Stimulated activated CD4-positive, alpha-beta T cell treated with anti-CD3 and anti-CD28 coated beads, Interleukin-4, amount 100 ng/mL, for 4 hours (primary cell): ENCODE measurements at places on chromosomes 3 and 15.

DNA sequence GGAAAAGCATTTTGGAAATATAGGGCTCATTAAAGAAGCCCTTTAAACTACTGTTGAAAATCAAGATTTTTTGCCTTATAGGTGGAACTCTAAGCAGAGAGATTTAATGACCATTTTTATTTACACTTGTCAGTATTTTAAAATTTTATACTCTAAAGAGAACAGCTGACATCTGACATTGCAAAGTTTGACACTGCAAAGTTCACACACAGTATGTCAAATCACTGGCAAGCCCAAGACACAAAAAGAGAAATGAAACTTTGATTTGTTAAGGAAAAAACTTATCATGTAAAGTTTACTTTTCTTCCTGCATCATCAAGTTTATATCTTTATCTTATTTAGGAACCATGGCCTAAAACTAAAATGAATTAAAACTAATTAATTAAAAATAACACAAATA is 40.2 kb downstream of the DPH6 start:
- no peak for DNase-seq

DNA sequence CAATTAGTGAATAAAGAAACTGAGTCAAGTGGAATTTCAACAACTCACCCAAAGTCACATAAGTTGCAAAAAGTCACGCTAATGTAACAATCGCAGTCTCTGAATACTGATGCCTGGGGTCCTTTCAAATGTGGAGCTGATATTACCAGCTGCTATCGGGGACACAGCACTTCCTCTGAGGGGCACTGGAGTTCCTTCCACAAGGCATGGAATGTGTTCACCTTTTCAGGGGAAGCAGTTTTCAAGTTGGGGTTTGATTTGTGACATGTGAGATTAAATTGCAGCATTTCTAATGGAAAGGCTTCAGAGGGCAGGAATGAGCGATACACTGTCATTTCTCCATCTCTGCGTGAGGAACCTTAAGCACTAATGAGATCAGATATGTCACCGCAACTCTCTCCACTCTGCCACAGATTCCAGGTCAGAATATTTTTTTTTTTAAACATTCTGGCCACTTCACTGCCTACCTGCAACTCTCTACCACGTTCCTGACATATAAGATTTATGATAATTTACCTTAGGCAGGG is 807.2 kb upstream of the CFAP20DC start:
- no peak for DNase-seq

DNA sequence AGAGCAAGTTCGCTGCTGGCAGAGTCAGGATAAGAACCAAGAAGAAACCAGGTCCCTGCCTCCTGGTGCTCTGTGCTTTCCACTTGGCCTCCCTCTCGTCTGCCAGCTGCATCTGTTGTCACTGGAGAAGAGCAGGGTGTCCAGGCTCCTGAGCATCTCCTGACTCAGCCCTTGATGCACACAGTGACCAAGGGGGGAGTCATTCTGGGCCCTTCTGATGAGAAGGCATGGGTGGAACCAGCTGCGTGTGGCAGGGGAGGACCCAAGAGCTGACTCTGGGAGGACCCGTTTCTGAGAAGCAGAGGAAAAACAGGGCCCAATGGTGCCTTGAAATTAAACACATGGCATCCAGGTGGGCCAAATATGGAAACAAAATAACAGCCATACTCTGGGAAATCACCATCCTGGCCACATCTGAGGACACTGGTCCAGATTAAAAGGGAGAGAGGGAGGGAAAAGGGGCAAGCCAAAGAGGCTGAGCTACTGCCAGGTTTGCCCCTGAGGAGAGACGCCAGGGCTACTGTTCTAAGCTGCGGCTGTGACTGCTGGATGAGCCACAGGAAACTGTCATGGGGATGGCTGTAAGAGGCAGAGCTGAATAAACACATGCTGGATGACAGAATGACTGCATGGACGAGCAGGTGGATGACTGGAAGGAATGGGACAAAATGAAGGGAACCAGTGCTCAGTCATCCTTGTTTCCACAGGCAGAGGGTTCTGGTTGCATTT is 58.1 kb upstream of the CA12 start:
- no peak for DNase-seq

DNA sequence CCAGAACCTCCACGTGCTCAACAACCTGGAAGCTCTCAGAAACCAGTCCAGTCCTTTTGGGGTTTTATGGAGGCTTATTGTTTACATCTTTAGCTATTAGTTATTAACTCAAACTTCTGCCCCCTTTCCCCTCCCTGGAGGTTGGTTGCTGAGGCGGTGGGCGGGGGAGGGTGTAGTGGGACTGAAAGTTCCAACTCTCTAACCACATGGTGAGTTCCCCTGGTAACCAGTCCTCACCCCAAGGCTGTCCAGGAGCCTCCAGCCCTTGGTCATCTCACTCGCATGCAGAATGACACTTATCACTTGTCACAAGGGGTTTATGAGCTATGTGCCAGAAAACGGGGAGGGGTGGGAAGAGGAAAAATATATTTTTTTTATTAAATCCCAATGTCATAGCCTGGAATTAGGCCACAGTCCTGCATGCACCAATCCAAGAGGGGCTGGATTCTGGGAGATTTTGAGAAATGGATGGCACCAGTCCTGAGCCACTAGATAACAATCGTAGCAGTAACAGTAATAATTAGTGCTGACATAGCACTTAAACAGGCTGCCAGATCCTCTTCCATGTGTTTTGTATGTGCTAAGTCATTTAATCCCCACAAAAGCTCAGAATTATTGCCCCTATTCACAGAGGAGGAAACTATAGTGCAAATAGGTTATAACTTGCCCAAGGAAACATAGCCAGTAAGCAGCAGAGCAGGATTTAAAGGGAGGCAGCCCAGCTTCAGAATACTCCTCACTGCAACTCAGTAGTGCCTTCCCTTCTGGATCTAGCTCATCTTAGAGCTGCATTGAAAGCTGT is 85.7 kb downstream of the CRYGS start:
- DNase-seq, result no peak

- DNase-seq, result no peak
Observed at GRCh38 chr15:26893351-26894065, 26.6 kb downstream of the GABRA5 start.

- DNase-seq, result no peak
Observed at GRCh38 chr15:52005748-52006701, 13.0 kb upstream of the MAPK6 start.

DNA sequence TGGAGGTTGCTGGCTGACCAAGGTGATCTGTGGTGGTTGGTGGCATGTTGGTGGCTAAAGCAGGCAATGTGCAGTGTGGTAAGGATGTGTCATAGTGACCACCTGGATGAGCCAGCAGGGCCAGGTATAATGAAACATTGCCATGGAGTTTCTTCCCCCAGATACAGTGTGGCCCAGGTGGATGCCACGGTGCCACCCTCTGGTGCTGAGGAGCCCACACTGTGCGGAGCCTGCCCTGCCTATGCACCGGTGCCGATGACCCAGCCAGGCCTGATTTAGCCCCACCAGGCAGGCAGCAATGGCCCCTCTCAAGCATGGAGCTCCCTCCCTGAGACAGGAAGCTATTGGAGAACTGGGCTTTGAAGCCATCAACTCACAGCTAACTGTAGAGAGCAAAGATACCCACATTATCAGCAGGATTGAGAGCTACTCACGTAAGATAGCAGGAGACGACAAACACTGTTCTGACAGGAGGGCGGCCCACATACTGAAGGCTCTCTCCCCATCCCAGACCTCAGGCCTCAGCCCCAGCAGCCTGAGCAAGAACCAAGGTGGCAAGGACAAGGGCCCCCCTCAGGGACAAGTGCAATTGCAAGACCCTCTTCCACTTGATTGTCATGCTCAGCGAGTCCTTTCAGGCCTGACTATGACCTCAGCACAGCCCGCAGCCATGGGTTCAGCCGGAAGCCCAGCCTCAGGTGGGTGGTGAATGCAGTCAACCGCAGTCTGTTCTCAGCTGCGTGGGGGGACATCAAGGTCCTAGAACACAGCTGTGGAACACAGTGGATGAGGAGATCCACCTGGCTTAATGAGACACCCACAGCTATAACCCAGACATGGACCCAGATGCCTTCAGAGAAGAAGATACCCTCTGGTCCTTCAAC is 82.8 kb upstream of the CDV3 start:
- DNase-seq, result peak; percentile 81

DNA sequence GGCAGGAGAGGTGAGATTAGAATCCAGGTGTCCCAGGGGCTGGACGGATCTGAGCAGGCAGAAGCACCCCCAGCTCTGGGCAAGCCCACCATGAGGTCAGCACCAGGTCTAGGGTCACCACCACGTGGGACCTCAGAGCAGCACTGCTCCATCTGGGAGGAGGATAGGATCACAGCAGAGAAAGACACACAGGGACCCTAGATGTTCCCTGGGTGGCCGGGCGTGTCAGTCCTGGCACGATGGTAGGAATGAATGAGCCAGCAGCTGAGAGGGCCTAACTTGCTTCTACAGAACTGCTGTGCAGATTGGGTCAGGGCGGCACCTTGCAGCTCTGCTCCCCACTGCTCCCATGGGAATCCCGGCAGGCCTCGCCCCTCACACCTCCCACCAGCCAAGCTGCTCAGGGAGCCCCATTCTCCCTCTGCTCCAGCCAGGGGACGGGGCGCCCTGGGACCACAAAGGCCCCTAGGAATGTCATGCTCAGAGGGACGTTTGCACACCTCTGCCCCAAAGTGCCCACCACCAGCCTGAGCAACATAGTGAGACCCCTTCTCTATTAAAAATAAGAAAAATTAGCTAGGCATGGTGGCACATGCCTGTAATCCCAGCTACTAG is 66.3 kb downstream of the ZNF445 start:
- no peak for DNase-seq

GRCh38 chr3:149363053-149363452 is 14.4 kb downstream of the TM4SF1 start:
- no peak for DNase-seq

GRCh38 chr3:64093825-64094712 is 70.8 kb upstream of the PSMD6 start:
- DNase-seq, result no peak
